IPS-NIHi11 (cell line): ENCODE measurements at places on chromosomes 1 and 21.

- no peak for DNase-seq
Observed at GRCh38 chr21:41960386-41960785, 6.6 kb upstream of the C2CD2 start.

GRCh38 chr1:204970937-204971336 lies 72.1 kb upstream of the CNTN2 start:
- DNase-seq, result no peak

GRCh38 chr1:3924186-3924824 lies 24.2 kb upstream of the C1orf174 start:
- no peak for DNase-seq

GRCh38 chr1:22662318-22662717 lies 9.3 kb downstream of the C1QB start:
- peak; percentile 86 for DNase-seq

GRCh38 chr1:153978274-153978909 lies 918 bp upstream of the JTB start:
- DNase-seq, result no peak

DNA sequence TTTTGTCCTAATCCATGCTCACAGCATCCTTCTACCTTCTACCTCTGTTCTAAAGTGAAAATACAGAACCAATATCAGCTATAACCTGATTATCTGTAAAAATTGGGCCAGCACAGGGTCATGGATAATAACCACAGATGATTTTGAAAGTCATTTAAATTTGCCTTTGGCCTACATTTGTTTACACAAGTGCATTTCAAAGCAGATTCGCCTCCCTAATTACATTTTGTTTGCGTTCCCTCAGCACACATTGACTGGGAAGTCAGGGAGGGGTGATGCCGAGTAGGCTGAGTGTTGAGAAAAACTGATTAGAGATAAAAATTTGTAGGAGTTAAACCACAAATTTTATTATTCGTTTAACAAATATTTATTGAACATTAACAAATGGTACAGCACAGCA lies 19.2 kb upstream of the RGS8 start:
- DNase-seq, result no peak

- no peak for DNase-seq
Observed at GRCh38 chr1:76826072-76826845, 41.0 kb upstream of the ST6GALNAC5 start.

- DNase-seq, result no peak
Observed at GRCh38 chr21:45791562-45792418, 148.3 kb downstream of the PCBP3 start.

GRCh38 chr21:28554660-28555475 lies 437.8 kb downstream of the LTN1 start:
- DNase-seq, result no peak

- DNase-seq, result no peak
Observed at GRCh38 chr1:51624855-51625254, 8.0 kb downstream of the OSBPL9 start.

DNA sequence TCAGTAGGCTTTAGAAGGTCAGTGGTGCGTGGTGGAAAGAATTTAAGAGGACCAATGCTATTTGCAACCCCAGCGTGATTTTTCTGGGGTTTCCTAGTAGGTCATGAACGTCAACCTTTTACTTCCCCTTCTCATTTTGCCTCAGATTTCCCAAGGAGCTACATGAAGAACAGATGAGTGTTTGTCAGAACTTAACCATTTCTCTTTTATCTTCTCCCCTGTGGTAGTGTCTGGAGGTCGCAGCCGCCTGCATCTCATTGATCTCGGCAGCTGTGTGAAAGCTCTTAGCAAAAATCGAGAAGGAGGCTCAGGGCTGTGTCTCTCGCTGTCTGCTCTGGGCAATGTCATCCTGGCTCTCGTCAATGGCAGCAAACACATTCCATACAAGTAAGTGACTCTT lies 491.1 kb downstream of the KIF26B start:
- DNase-seq, result no peak

DNA sequence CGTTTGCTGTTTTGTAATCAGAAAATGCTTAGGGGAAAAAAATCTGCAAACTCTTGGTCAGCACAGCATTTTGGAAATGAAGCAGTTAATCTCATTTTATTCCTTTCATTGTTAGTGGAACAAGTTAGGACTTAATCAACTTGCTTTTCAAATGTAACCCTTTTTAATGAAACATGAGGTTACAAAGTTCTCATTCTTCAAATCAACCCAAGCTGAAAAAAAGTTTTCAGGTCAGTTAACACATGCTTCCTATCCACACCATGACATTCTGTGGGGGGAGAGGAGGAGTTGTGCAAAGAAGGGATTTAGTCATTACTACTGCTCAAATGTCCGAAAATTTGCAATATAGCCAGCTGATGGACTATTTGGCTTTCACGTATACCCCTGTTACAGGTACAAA lies 283.2 kb upstream of the LYPLAL1 start:
- no peak for DNase-seq
